ENCODE measurements at places on chromosomes 2 and 18.

GRCh38 chr2:74739733-74740241 is 85.7 kb downstream of the SEMA4F start:
- no peak for ATAC-seq

DNA sequence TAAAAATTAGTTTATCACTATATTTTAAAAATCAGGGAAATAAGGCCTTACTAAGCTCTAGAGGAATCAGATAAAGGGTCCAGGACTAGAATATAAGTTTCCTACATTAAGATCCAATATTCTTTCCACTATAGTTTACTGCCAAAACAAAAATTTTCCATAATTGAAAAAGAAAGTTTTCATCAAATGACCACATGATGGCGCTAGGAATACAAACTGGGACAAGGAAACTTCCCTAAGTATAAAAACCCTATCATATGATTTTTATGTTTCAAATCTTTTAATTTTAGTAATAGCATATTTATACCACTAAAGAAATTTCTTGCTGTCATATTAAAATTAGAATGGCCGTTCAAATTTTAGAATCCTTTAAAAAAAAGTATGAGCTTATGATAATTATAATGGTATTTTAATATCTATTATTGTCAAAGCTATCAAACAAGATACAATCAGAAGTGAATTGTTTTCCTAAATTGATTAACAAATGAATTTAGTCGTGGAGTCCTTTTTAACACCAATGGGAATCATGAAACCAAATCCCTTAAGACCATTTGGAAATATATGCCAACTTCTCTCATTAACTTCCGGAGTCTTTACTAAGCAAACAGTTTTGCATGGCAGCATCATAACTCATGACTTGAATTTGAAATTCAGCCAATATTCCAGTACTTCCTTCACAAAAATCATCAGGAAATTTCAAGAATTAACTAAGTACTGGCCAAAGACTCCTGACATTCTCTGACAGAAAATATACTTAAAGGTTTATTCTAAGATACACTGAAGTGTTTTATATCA is 70.3 kb downstream of the SCN1A start:
- no peak for ATAC-seq

DNA sequence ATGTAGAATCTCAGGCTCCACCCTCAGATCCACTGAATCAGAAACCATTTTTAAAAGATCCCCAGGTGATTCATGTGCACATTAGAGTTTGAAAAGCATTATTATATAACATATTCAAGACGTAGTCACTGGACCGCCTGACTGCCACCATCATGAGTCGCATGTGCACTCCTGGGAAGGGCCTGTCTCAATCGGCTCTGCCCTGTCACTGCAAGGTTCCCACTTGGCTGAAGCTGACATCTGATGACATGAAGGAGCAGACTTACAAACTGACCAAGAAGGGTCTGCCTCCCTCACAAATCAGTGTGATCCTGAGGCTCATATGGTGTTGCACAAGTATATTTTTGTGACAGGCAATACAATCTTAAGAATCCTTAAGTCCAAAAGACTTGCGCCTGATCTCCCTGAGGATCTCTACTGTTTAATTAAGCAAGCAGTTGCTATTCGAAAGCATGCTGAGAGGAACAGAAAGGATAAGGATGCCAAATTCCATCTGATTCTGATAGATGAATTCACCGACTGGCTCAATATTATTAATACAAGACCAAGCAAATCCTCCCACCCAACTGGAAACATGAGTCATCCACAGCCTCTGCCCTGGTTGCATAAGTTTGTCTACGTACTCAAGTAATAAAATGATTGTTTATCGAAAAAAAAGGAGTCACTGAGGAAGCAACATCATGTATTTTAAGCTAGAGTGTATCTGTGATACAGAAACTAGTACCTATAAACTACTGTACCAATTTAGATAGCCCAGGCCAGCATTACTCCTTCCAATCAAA is 26.2 kb downstream of the ATAD2B start:
- ATAC-seq = peak; percentile 72

- no peak for ATAC-seq
Measured at GRCh38 chr2:225207043-225207442, 164.8 kb upstream of the DOCK10 start.

- no peak for ATAC-seq
Measured at GRCh38 chr2:120455390-120455789, 109.5 kb downstream of the INHBB start.
